Heart left ventricle (tissue), 16 donors: ENCODE measurements at places on chromosomes 6 and 20.

DNA sequence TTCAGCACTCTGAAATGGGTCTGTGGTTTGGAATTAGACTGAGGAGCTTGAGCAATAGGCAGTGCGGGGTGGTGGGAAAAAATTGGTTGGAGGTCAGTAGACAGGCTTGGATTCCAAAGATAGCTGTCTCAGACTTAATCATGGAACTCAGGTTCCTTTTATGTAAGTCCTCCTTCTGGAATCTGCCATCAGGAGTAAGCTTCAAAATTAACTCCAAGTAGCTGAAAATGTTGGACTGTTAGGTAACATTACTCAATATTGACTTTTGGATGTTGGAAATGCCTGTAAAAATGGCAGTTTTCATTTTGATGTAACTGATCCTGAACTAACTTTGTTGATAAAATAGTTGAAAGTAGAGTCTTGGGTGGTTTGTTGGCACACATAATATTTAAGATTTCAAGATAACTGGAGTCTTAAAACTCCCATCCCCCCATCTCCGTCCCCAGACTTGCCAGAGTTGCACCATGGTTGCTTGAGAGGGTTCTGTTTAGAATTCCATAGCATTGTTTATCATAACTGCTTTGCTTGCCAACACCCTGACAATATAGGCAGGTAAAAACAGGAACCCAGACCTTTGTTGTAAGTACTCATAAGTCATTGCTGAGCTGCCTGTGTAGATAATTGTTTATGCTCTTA is 83.0 kb downstream of the PHF20 start:
- no peak for DNase-seq

DNA sequence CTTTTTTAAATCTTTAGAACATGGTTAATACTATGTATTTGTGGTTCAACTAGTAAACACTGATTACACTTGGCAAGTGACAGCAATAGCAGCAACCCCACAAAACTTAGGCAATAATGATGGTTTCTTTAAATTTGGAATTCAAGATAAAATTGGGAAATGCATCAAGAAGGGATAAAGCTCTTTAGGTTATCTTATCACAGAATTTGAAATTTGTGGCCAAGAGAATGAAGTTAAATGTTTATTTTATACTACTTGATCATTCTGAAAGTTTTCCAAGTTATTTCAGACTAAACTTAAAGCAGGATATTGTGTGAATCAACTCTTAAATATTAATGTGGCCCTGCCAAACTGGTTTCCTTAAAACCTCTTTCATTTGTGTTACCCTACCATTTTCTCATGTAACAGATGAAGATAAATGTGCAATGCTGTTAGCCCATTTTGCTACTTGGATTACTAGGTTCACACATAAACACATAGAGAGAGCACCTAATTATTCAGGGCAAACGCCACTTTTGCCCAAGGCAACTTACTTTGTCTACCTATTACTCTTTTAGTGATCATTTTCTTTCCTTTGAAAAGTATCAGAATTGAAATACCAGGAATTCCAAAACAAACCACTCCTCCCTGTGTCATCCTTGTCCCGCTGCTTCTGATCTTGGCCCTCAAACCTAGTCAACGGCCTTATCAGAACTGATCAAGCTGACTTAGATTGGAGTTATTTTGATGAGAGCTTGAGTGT is 186.7 kb upstream of the TENT5A start:
- no peak for DNase-seq

DNA sequence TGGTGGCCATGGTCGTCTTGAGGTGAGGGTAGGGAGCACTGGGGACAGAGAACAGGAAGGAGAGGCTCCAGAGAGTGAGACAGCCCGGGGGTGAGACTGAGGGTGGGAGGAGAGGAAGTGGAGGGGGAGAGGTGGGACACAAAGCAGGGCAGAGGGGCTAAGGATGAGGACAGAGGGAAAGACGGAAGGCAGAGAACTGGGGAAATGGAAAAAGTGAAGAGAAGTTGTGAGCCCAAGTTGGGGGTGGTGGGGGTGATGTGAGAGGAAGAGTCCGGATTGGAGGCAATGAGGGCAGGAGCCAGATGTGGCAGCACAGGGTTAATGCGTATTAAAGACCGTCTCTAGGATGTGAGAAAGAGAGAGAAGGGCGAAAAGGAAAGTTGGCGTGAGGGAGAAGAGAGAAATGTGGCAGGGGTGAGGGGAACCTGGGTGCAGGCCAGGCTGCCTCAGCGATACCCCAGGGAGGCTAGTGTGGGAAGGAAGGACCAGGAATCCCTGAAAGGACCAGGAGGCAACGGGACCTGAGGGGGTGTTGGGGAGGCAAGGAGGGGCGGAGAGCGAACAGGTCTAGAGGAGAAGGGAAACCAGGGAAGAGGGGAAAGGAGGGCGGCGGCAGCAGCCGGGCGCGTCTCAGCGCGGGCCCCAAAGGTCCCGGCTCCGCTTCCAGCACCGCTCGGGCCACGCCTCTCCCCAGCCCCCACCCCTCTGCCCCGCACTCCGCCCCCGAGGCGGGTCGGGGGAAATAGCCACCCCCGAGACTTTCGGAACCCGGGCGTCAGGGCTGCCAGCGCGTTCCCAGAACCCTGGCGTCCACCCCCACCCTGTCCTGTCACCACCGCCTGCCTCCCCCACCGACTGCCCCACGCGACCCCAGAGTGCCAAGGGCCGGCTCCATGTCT is at the start of gene PPP1R18:
TSS of gene PPP1R18 (minus strand) at position 637 of the 899 bp plus-strand sequence. CDS start at position 10, 627 bp downstream.
- peak; percentile 91 for DNase-seq

DNA sequence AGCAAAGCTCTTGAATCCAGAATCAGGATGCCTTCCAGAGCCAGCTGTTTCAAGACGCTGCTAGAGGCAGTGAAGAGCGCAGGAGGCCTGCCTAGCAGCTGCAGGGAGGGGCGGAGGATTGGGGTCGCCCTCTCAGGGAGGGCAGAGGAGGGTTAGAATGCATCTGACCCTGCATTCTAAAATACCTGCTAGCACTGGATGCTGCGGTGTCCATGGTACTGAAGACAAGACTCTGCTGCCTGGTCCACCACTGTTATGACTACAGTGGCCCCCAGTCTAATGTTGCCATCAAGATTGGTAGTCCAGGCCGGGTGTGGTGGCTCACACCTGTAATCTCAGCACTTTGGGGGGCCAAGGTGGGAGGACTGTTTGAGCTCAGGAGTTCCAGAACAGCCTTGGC is 193.7 kb upstream of the PROKR2 start:
- no peak for DNase-seq

DNA sequence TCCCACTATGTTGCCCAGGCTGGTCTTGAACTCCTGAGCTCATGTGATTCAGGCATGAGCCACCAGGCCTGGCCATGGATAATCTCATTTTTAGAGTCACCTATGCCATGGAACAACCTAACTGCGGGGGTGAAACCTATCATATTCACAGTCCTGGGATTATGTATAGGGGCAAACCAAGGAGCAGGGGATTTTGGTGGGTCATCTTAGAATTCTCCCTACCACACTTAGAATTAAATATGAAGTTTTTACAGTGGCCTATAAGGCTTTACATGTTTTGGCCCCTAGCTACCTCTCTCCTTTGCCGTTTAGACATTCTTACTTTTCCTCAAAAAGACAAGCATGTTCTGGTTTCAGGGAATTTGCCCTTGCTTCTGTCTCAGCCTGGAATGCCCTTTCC is 20.6 kb upstream of the VEGFA start:
- no peak for DNase-seq

GRCh38 chr6:47527274-47527673 is 49.7 kb downstream of the CD2AP start:
- DNase-seq, result no peak

GRCh38 chr6:150366118-150366778 is 2.6 kb upstream of the IYD start:
- DNase-seq, result no peak

- no peak for DNase-seq
Observed at GRCh38 chr6:121333196-121333595, 1.1 kb downstream of the TBC1D32 start.

DNA sequence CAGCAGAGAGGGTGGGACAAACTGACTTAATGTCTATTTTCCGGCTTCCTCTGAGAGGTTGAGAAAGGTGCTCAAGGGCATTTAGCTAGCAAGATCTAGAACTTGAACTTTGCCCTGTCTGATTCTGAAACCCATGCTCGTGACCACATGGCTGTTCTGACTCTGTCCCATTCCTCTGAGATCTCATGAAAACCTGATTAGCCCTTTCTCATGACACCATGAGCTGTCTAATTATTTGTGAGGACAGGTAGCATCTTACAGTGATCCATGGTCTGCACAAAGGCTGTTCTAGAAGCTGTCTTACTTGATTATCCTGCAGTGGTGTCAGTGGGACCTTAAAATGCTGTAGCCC is 89.6 kb upstream of the TOX2 start:
- DNase-seq, result no peak

GRCh38 chr6:127343809-127344659 is 625 bp upstream of the ECHDC1 start:
- DNase-seq, result no peak

- DNase-seq, result no peak
Observed at GRCh38 chr6:53658992-53659391, 6.6 kb downstream of the KLHL31 start.

- no peak for DNase-seq
Observed at GRCh38 chr6:169567819-169568218, 134.0 kb downstream of the WDR27 start.

- no peak for DNase-seq
Observed at GRCh38 chr6:168507730-168508129, 66.7 kb downstream of the SMOC2 start.

- DNase-seq, result no peak
Observed at GRCh38 chr6:147211349-147211748, 7.1 kb downstream of the STXBP5 start.
